ENCODE measurements at places on chromosomes 2 and 18.

- DNase-seq = no peak
These were observed 122.2 kb downstream of the TANC1 start for GRCh38 chr2:159090514-159091201.

DNA sequence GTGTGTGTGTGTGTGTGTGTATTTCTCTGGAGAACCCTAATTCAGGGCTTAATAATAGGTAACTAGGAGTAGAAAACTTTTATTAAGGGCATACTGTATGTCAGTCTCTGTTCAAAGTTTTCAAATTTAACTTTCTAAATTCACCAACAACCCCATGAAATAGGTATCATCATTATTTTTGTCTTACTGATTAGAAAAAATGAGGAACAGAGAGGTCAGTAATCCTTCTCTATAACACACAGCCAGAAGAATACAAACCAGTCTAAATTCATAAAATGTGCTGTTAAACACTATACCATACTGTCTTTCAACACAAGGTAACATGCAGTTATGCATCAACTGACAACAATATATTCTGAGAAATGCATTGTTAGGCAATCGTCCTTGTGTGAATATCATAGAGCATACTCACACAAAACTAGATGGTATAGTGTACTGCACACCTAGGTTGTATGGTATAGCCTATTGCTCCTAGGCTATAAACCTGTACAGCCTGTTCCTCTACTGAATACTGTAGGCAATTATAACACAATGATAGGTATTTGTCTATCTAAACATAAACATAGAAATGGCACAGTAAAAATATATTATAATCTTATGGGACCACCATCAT, 143.1 kb downstream of the PTH2R start:
- DNase-seq = no peak

GRCh38 chr2:119478978-119479295, 45.3 kb downstream of the SCTR start:
- DNase-seq = no peak

GRCh38 chr2:57291209-57291608, 755.4 kb upstream of the VRK2 start:
- DNase-seq = no peak

- DNase-seq = no peak
These were observed 252.4 kb upstream of the SPOPL start for GRCh38 chr2:138249207-138249606.

DNA sequence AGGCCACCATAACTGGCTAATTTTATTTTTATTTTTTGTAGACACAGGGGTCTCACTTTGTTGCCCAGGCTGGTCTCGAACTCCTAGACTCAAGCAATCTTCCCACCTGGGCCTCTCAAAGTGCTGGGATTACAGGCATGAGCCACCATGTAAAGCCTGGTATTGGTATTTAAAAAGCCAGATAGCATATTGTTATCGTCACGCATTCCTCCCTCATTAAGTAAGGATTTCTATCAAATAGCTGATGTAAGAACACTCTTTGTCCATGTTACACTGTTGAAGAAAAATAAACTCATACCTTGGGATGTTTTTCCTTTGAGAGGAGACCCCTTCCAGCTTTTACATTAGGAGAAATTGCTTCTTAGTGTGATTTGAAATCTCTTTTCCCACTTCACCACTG, 39.2 kb upstream of the DARS1 start:
- no peak for DNase-seq

- DNase-seq = no peak
These were observed 18.3 kb upstream of the BMP10 start for GRCh38 chr2:68889500-68889899.

DNA sequence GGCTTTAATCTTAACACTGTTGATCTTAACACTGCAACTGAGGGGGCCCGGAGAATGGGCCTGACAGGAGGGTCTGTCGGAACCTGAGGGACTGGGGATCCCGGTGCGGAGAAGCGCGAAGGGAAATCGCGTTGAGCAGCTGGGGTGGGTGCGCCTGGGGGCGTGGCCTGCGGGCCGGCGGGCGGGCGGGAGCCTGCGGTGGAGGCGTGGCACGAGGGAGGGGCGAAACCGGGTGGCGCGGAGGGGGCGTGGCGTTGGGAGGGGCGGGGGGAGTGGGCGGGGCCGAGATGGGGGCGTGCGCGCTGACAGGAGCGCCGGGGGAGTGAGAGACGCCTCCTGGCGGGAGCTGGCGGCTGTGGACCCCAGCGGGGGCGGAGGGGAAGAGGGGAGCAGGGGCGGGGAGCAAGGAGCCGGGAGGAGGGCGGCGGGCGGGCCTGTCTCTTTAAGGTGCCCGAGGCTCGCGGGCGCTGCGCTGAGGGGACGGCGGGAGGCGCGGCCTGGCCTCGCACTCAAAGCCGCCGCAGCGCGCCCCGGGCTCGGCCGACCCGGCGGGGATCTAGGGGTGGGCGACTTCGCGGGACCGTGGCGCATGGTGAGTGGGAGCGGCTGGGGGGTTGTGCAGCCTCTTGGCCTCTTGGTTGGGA, at the start of gene TWSG1:
Gene TWSG1, plus strand, starts transcription at position 445 of the 644 bp plus-strand sequence. CDS start 2,457 bp downstream, outside the sequence.
- DNase-seq = peak; percentile 91

DNA sequence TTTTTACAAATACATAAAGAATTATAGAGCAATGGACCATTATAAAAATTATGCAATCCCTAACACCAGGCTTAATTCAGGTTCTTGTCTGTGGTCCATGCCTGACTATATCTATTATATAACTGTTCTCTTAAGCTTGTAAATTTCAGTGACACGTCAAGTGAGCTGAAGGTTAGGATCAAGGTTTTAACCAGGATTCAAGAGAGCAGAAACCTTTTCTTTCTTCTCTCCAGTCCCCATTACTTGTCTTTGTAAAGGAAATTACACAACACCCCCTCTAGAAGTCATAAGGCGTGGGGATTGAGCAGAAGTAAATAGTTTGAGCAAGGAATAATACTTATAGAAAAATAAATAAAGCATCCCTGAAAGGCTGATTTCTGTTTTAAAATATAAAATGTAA, 122.0 kb downstream of the ZNF521 start:
- no peak for DNase-seq

GRCh38 chr2:161975813-161976160, 98.2 kb downstream of the DPP4 start:
- no peak for DNase-seq

All from stimulated activated CD8-positive, alpha-beta memory T cell treated with anti-CD3 and anti-CD28 coated beads, Interleukin-2, amount 100 ng/mL, for 1 hour (primary cell).